ENCODE measurements at places on chromosomes 5 and 9.

DNA sequence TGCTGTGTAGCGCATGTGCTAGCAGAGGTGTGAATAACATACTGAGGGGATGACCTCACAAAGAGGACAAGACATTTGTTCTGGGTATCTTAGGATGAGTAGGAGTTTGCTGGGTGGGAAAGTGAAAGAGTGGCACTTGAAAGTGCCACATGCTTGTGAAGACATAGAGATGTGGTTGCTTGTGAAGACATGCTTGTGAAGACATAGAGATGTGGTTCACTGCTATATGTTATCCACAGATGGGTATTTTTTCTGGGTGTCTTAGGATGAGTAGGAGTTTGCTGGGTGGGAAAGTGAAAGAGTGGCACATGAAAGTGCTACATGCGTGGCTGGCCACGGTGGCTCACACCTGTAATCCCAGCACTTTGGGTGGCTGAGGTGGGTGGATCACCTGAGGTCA is 63.6 kb downstream of the MAST4 start:
- no peak for DNase-seq

DNA sequence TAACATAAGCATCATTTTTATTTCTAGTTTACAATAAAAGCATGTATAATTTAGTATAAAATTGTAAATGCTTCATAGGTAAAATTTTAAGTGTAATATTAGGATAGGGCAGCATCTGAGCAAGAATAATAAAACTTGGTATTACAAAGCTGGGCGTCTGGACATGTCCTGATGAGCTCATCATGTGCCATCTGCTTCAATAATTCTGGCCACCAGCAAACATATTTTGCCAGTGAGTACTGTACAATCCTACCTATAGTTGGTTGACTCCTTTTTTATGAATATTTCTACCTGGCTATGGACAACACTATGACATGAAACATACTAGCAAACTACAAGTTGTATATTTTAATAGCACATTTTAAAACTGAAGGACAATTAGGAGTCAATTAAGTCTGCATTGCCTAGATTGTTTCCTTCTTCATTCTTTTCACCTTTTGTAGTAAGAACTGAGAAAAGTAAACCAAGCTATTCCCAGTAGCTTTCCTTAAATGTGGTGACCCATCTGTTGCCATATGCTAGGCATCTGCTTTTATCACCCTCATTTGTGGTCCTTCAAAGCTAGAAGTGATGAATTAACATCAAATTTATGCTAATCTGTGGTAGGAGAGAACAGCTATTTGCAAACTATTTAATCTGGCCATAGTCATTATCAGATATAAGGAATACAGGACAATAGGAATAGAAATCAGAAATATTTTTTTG is 23.4 kb downstream of the LURAP1L start:
- no peak for DNase-seq

DNA sequence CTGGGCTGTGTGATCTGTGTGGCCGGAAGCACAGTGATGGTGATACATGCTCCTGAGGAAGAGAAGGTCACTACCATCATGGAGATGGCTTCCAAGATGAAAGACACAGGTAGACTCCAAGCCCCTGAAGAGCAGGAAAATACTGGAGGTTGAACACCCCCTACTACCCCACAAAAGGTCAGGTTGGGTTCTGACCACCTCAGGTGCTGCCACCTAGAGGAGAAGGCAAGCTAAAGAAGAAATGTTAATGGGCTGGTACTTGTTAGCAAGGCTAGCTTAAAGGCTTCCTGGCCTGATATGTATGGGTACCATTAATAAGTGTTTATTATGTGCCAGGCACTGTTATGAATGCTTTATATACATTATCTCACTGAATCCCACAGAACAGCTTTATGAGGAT is 11.7 kb downstream of the NIPAL4 start:
- no peak for DNase-seq

- no peak for DNase-seq
Observed at GRCh38 chr5:53406630-53407316, 73.7 kb upstream of the FST start.

DNA sequence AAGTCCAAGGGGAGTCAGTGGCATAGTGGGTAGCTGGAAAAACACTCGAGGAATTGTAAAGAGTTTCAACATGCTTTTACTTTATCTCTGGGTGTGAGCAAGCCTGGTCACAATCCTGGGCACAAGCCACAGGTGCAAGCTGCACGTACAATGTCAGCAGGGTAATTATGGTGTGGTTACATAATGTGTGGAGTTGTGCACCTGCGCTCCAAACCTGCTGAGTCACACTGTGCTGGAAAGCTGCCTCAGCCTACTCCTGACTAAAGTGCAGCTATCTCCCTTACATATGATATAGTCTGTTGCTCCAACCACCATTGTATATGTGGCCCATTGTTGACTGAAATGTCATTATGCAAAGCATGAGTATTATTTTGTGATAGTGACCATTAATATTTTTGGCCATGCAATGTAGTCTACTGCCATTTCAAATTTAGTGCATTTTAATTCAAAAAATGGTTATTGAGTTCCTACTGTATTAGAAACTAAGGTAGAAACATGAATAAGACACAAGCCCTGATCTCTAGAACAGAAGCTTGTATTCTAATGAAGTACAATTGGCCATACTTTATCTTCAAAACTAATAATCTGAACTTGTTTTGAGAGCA is 160.9 kb upstream of the SLC30A5 start:
- no peak for DNase-seq

DNA sequence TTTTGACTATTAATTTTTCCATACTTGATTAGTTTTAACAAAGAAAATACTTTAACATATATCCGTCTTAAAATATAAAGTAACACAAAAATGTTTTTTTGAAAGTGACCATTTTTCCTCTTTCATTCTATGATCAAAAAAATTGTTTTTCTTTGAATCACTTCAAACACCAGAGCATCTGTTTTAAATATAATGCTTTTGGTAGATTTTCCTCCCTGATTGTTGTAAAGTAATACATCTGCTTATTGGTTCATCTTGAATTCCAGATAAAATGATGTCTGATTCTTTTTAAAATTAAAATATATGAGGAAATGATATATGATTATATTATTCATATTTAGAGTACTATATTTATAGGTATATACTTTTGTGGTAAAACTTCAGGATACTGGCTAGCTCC is 76.2 kb upstream of the LPAR1 start:
- no peak for DNase-seq

DNA sequence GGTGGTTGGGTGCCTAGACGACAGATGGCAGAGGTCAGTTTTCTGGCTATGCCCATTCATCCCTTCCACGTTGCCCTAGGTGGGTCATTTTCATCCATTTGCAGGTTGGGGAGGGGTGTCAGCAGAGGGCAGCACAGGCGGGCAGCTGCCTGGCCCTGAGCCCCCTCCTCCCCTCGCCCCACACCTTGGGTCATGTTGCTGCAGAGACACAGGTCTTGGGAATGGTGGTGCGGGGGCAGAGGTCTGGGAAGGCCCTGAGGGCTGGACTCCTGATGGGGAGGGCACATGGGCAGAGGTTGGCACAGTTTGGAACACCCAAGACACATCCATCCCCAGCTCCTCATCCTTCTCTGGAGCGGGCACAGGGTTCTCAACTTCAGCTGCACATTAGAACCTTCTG is 103.2 kb upstream of the LMX1B start:
- no peak for DNase-seq

- DNase-seq = no peak
Observed at GRCh38 chr5:126736141-126736540, 40.8 kb upstream of the LMNB1 start.

DNA sequence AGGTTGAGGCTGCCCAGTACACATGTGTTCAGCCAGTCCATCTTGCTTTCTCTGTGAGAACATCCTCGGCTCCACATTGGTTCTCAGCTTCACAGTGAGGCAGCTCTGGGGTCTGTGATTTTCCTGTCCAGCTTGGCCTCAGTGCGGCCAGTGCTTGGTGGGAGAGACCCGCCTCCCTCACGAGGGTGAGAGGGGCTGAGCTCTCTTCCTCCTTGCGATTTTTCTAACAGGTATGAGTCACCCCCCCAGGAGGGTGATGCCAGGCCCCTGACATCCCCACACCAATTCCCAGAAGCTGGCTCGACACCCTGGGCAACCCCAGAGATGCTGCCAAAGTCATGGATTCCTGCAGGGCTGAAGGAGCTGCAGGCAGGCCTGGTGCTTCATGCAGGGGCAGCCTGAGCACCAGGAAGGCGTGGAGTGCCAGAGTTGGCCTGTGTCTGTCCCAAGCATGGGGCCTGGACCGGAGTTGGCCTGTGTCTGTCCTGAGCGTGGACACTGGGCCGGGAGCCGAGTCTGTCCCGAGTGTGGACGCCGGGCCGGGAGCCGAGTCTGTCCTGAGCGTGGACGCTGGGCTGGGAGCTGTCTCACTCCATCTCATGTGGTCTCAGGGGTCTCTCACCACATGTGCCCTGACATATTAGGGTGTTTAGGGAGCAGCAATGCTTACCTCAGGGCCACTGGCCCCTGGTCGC is 408.6 kb upstream of the IRX4 start:
- no peak for DNase-seq

GRCh38 chr5:140250386-140250785 is 52.5 kb downstream of the PFDN1 start:
- DNase-seq = no peak

DNA sequence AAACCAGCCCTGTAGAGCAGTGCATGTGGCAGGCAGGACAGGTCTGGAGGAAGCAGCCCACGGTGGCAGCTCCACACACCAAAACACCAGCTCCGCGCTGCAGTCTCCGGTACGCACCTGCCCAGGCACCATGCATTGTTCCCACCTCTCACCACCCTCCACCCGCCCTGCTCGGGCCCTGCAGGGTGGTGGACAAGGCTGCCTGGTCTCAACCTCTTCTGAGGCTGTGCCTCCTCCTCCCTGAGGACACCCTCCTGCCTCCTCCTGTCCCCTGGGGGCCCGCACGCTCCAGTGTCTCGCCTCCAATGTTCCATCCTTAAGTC is 96.2 kb downstream of the KCNT1 start:
- DNase-seq = no peak

GRCh38 chr9:132994410-132995120 is 16.1 kb downstream of the GFI1B start:
- no peak for DNase-seq
